ENCODE measurements at places on chromosomes 3 and 15. TPM values are rescaled to one million over a fixed set of nuclear protein-coding genes. Genes with fewer than 3 reads are reported as not detected.

Gene PIGZ
- polyA plus RNA-seq = 2.8 TPM

DNA sequence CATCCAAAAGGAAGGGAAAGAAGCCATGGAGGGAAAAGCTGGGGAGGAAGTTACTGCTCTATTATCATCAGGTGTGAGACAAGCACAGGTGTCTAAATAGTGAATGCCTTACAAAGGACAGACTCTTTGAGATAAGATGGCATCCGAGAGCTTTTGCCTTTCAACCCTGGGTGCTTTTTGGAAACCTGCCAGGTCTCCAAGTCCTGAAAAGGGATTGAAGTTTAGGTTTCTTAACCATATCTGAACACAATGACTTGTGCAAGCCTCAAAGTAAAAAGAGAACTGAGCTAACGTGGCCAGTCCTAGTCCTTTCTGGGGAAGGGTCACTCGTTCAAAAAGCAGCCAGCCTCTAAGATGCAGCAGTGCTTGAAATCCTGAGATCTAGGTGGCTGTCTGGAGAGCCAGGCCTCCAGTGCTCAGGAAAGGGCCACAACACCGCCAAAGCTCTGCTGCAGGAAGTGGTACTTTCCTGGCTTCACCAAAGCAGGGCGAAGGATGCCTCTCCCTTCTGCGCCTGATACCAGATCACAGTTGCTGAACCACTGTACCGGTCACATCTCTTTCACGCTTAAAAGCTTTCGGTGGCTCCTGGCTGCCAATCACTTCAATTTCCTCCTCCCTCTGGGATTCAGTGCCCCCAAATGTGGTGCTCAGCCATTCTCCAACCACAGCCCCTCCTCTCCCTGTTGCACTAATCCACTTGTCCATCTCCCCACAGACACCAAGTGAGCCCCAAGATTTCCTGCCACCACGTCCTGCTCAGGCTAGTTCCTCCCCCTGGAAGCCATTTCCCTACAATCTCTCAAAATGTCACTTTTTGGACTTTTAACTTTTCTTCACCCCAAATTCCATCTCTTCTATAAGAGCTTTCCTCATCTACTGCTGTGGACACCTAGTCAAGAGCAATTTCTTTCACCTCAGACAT lies 104.1 kb upstream of the LPP start:
- DNase-seq = no peak

GRCh38 chr15:39497759-39498565 lies 82.9 kb upstream of the THBS1 start:
- no peak for DNase-seq

- no peak for DNase-seq
Measured at GRCh38 chr3:39531066-39531465, 63.6 kb downstream of the MOBP start.

DNA sequence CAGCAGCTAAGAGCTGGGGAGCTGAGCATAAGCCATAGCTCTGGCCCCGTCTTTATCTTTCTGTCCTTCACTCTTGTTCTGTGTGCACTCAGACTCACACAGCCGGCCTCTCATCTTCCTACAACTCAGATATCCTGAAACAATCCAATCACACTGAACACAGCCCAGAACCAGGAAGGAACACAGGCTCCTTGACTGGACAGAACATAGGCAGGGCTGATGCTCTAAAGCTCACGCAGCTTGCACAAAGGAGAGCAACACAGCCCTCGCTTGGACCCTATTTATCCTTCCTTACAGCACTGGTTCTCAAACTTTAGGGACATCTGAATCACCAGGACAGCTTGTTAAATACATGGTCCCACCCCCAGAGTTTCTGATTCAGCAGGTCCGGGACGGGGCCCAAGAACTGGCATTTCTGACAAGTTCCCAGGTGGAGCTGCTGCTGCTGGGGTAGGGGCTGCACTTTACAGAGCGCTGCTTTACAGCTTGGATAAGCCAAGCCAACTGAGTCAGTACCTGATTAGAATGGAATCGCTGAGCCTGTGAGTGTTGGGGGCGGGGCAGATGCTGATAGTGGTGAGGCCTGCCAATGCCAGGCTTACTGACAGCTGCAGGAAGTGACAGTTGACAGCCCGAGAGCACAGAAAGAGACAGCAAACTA lies 65.1 kb downstream of the MRPL46 start:
- DNase-seq = no peak

DNA sequence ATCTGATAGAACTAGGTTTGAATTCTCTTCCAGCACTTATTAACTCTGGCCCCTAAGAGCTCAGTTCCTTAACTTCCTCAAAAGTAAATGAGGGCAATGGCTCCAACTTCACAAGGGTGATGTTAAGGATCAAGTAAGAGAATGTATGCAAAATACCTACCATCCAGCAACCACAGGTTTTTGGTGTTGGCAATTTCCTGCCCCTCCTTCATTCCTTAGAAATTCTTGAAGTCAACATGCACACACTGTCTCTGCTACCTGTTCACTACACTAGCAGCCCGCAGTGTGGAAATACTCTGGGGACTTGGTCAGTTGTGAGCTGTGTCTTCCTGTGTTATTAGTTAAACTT lies 5.0 kb downstream of the ZBED2 start:
- DNase-seq = no peak

GRCh38 chr3:150411106-150411460 lies 3.0 kb downstream of the TSC22D2 start:
- DNase-seq = no peak

Gene EFHB
- 1.0 TPM for polyA plus RNA-seq

DNA sequence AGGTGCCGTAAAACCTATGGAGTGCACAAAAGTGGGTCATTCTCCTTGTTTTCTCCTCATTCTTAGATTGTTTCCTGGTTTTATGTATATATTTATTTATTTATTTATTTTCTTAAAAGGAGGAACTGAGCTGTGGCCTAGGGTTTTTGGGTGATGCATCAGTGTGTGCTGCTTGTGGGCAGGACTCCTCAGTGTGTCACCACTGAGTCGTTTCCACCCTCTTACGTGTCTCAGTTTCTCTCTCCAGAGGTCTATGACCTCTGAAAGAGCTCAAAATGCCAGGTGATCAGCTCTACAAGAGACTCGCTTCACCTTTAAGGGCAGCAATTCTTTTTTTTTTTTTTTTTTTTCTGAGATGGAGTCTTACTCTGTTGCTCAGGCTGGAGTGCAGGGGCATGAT lies 72.9 kb downstream of the CD200 start:
- no peak for DNase-seq

GRCh38 chr3:64078966-64079365 lies 55.7 kb upstream of the PSMD6 start:
- DNase-seq = no peak

- no peak for DNase-seq
Measured at GRCh38 chr3:177878957-177879356, 657.3 kb upstream of the KCNMB2 start.

Gene SLC9C1
- 0.70 TPM for polyA plus RNA-seq

DNA sequence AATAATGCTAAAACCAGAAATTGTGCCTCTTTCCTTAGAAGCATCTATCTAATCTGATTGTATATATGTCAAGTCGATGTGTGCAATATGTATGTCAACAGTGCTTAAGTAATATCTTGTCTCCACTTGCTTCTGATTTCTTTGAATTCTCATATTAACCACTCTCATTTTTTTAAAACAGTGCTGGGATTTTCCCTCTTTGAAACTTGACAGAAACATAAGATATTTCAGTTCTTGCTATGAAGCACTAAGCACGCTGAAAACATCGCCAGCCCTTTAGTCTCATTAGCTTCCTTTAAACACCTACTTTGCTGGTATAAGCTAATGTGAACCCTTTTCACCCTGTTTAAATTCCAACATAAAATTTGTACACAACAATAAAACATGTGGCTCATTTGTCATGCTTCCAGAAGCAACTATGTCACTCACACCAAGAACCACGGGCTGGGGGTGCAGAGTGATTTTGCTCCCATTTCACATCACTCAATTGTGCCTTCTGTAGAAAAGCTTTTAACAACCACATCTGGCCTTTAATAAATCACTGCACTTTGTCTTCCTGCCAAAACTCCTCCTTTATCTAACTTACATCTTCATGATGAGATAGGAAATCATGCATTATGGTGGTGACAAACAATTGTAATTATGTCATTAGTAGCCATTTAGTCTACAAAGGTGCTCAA lies 185.2 kb downstream of the FOXP1 start:
- DNase-seq = no peak

Measured in left renal cortex interstitium (tissue), 4 donors.